ENCODE measurements at places on chromosomes 3 and 15. TPM values are rescaled to one million over a fixed set of nuclear protein-coding genes. Genes with fewer than 3 reads are reported as not detected.
A peak's percentile ranks its signal among the peaks of the same experiment; 100 is the strongest.

The AVEN gene
- 17.9 TPM for total RNA-seq

The SUSD5 gene
- 2.1 TPM for total RNA-seq

DNA sequence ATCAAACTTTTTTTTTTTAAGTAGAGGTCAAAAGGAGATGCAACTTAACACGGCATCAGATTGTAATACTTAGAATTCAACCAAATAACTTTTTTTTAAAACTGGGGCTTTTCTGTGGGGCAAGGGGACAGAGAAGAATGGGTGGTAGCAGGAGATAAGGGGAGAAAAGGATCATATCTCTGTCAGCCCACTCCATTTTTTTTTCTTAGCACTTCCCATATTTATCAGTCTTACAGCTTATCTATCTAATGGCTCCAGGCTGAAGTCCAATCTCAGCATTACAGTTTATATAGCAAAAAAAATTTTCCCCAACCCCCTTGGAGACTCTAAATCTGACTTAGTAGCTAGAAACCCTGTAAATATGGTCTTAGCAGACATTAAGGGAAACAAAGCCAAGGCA lies 69.3 kb downstream of the PIK3R4 start:
- H3K4me3 ChIP-seq, result peak overlapping the region; percentile 22
- DNase-seq, result no peak
- peaks cover 41% of the 10 kb centered on the region for H3K36me3 ChIP-seq
- no peak overlapping the region for H3K27ac ChIP-seq
- H3K4me1 ChIP-seq, result peaks cover 11% of the 10 kb centered on the region
- H3K27me3 ChIP-seq, result no peaks in the 10 kb centered on the region

GRCh38 chr3:107592073-107592472 lies 69.3 kb downstream of the BBX start:
- no peak overlapping the region for H3K27ac ChIP-seq
- no peak for DNase-seq
- H3K36me3 ChIP-seq, result no peaks in the 10 kb centered on the region
- H3K27me3 ChIP-seq, result no peaks in the 10 kb centered on the region
- no peak overlapping the region for H3K4me3 ChIP-seq
